ENCODE measurements at places on chromosomes 12 and 14.
A peak's percentile ranks its signal among the peaks of the same experiment; 100 is the strongest.

GRCh38 chr12:123519141-123520001, 14.1 kb downstream of the RILPL1 start:
- DNase-seq = no peak

DNA sequence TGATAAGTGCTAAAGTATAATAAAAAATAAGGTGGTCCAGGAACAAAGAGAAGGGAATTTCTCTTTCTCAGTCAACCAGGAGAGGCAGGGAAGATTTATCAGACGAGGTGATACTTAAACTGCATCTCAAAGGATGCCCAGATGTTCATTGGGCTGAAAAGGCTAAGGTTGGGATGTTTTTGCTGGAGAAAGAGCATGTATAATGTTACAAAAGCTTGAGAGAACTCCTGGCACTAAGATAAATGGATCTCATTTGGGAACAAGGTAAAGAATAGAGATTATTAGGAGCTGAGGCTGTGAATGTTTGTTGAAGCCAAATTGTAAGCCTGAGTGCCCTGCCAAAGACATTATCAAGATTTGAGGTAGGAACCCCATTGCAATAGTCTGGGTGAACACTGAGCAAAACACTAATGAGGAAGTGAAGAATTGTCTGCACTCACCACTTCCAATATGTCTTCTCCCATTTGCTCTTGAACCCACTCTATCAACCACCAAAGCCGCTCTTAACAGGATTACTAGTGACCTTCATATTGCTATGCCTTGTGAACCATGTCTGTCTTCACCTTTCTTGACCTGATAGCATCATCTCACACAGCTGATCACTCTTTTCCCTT, 149.0 kb upstream of the ARID2 start:
- DNase-seq = no peak

DNA sequence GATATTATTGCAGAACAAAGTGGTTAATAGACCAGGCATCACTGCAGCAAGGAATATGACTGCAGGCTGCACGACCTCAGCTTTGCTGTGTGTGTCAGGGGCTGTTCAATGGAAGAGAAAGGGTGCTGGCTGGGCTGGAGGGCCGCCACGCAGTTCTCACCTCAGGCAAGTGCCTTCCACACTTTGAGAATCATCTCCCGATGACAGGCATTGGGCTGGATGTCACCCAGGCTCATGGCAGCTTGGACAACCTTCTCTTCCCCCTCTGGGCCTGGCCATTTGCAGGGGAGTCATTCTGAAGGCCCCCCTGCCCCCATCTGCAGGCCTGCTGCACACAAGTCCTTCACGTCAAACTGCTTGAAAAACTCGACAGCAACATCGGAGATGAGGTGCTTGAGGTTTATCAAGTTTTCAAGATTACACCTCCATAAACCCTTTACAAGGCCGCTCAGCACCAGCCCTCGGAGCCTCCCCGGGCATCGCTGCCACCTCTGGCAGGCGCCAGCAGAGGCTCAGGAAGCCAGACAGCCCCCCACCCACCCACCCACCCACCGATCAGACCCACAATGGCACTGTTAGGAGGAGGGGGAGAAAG, 165.9 kb upstream of the GSC start:
- DNase-seq = no peak

- DNase-seq = no peak
Measured at GRCh38 chr12:129138776-129139175, 285.5 kb downstream of the GLT1D1 start.

- no peak for DNase-seq
Measured at GRCh38 chr14:77208291-77208978, 26.8 kb downstream of the TMEM63C start.

- peak; percentile 93 for DNase-seq
Measured at GRCh38 chr12:25052196-25052913, 103.5 kb upstream of the BCAT1 start.

GRCh38 chr14:22536853-22537338, 52.1 kb downstream of the DAD1 start:
- peak; percentile 47 for DNase-seq

DNA sequence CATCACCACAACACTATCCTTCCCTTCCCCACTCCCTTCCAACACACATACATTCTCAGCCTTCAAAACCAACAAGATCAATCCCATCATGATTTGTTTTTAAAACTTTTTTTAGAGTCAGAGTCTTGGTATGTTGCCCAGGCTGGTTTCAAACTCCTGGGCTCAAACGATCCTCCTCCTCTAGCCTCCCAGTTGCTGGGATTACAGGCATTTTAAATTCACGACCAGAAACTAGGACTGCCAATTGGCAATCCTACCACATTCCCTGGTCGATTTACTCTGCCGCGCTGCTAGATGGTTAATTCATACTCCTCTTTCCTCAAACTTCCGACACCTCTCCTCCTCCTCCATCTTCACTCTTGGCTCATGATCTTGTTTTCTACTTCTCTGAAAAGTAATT, 37.5 kb upstream of the TMCC3 start:
- no peak for DNase-seq

GRCh38 chr12:6183689-6184428, 16.3 kb upstream of the CD9 start:
- no peak for DNase-seq

DNA sequence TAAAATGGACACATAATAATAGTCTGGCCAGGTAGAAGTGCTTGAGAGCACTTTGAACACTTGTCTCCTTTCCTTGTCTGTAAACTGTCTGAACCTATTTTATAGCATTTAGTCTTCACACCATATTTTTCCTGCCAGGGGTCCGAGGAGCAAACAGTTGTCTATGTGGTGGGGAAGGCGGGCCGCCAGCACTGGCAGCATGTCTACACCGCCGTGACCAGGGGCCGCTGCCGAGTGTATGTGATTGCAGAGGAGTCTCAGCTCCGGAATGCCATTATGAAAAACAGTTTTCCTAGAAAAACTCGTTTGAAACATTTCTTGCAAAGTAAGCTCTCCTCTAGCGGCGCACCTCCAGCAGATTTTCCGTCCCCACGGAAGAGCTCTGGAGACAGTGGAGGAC, 28.7 kb downstream of the HELB start:
- DNase-seq = no peak

DNA sequence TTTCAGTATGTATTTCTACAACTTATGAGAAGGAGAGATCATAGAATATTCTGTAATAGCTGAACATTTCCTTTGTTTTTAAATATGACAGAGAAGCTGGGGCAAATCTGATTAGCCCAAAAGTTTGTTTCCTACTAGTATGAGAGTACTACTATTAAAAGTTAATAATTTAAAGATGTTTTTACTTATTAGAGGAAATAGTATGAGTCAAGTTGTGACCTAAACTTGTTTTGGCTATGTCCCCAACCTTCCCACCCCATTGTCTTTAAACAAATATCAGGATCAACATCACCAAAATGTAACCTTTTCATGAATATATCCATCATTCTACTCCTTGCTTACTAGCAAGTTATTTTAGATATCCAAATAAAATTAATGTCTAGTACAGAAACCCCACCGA, 10.5 kb downstream of the GNPNAT1 start:
- no peak for DNase-seq

DNA sequence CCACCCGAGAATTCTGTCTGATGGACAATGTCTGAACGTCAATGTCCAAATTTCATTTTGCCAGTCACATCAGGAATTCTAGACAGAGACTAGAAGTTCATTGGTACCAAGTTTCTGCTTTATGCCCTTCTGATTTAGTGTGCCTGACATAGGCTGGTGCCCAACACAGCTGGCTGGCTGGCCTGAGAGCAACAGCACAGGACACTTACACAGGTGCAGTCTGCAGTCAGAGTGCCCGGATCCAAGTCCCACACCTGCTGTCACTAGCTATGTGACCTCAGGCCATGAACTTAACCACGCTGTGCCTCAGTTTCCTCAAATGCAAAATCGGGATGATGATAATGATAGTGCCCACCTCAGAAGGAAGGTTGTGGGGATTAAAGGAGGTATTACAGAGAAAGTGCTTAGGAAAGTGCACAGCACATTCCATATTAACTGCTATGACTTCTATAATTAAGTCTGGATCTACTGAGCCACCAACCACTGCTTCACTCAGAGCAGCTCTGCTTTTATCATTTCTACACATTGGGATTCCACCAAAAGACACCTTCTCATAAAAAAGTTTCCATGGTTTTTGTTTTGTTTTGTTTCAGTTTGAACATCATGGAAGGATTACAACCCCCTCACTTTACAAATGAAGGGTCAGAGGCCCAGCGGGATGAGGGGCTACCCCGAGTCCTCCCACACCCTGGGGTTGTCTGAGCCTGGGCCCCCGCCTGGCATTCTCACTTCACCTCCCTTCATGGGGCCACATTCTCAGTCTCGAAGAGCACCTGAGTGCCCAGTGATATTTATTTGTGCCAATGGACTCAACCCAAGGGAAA, 168.8 kb upstream of the BCL2L14 start:
- DNase-seq = no peak

DNA sequence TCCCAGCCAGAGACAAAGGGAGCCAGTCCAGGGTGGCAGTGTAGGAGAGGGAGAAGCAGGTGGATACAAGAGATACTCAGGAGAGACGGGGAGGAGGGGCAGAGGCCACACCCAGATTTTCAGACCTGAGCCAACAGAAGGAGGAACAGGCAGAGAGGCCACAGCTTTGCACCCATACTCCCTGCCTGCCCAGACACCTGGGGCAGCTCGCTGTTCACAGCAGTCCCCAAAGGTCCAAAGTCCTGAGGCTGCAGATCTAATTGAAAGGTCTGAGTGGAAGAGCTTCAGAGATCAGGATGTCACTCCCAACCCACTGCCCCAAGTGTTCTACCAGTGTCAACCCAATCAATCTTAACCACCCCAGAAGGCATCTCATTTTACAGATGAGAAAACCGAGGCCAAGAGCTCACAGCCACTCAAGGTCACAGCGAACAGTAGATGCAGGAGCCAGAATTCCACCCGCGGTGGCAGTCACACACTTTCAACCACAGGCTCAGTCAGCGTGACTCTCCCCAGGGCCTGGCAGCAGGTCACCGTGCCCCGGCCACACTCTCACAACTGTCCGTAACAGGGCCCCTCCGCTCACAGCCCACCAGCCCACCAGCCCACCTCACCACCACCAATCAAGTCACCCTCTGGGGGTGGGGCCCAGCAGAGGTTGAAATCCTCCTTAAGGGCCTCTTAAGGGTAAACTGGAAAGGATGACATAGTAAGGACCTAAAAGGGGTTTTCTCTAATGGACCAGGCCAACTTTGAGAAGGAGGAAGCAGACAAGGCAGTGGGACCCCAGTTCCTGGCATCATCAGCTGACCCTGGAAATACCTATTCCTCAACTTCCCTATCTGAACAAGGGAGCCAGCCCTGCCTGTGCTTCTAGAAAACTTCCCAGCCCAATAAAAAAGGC, 33.3 kb downstream of the ACTN1 start:
- DNase-seq = no peak

GRCh38 chr12:92402415-92402814, 256.8 kb upstream of the BTG1 start:
- DNase-seq = no peak

- DNase-seq = no peak
Measured at GRCh38 chr12:98401427-98401826, 114.0 kb upstream of the TMPO start.

GRCh38 chr14:94483071-94483451, 7.1 kb upstream of the SERPINA9 start:
- no peak for DNase-seq

DNA sequence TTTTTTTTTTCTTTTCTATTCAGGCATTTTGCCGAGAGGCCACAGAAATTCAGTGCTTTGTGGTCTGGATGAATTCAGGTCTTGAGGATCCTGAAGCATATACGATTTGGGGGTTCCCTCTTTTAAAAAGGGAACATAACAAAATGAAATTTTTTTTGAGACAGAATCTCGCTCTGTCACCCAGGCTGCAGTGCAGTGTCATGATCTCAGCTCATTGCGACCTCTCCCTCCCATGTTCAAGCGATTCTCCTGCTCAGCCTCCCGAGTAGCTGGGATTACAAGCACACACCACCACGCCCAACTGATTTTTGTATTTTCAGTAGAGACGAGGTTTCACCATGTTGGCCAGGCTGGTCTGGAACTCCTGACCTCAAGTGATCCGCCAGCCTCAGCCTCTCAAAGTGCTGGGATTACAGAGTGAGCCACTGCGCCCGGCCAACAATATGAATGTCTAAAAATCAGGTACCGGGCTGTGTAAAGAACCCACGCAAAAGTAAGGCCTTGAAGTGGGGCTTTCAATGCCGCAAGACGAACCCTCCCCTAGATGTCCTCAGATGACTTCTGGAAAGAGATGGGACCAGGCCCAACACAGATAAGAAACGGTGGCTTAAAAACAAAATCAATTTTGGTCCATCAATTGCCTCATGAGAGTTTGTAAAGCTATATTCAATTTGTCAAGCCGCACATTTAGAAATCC, 30.0 kb downstream of the TESC start:
- DNase-seq = no peak

DNA sequence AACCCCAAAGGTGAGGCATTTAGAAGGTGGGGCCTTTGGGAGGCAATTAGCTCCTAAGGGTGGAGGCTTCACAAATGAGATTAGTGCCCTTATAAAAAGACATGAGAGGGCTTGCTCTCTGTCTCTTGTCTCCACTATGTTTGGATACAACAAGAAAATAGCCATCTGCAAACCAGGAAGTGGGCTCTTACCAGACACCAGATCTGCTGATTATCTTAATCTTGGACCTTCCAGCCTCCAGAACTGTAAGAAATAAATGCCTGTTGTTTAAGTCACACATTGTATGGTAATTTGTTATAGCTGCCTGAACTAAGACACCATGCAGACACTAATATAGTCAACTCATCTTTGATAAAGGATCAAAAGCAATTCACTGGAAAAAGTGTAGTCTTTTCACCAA, 34.4 kb downstream of the TMEM116 start:
- DNase-seq = no peak

- DNase-seq = no peak
Measured at GRCh38 chr14:24534286-24534685, 26.2 kb upstream of the CMA1 start.

DNA sequence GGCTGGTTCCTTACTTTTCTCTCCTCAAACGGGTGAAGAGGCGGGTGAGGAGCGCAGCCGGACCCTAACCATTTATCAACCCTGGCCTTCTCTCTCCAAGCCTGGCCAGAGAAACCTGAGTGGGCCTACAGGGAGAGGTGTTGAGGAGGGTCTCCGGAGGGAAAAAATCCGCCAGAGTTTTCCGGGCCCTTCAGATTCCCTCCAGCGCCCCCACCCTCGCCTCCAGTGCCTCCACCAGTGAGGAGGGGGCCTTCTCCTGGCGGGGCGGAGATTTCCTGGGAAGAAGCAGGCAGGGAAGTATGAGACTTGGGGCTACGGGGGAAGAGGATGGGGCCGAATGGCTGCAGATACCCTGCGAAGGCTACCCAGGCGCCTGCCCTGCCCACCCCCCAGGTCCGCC, 1.4 kb upstream of the HOXC5 start:
- no peak for DNase-seq

GRCh38 chr12:117582135-117582784, 220.8 kb upstream of the NOS1 start:
- DNase-seq = no peak

Data from stimulated activated naive CD4-positive, alpha-beta T cell (primary cell).